ENCODE measurements at places on chromosomes 7 and 10.

- DNase-seq, result no peak
Measured at GRCh38 chr10:126997801-126998590, 92.8 kb downstream of the DOCK1 start.

- no peak for DNase-seq
Measured at GRCh38 chr7:55367283-55367840, 2.2 kb downstream of the LANCL2 start.

- no peak for DNase-seq
Measured at GRCh38 chr10:35456153-35456720, 119.9 kb downstream of the CCNY start.

DNA sequence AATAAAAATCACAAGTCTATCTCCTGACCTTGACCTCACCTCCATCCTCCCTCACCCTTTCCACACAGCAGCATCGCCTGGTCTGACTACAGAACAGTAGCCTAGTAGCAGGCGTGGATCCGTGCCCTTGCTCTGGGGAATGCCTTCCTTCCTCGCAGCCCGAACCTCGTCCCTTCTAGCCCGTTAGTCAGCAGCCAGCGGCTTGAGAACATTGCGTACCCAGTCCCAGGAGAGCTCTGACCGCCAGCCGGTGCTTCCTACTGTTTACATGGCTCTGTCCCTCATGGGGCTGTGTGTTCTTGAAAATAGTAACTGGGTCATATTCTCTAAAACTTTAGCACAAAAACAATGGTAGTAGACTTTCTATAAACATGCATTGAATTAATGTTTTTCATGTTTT is 682.7 kb upstream of the IGFBP3 start:
- no peak for DNase-seq

GRCh38 chr10:43181146-43181545 is 42.9 kb downstream of the CSGALNACT2 start:
- no peak for DNase-seq

GRCh38 chr10:79181227-79181626 is 112.5 kb downstream of the ZMIZ1 start:
- no peak for DNase-seq

- peak; percentile 16 for DNase-seq
Measured at GRCh38 chr7:118573085-118573484, 348.6 kb downstream of the ANKRD7 start.

DNA sequence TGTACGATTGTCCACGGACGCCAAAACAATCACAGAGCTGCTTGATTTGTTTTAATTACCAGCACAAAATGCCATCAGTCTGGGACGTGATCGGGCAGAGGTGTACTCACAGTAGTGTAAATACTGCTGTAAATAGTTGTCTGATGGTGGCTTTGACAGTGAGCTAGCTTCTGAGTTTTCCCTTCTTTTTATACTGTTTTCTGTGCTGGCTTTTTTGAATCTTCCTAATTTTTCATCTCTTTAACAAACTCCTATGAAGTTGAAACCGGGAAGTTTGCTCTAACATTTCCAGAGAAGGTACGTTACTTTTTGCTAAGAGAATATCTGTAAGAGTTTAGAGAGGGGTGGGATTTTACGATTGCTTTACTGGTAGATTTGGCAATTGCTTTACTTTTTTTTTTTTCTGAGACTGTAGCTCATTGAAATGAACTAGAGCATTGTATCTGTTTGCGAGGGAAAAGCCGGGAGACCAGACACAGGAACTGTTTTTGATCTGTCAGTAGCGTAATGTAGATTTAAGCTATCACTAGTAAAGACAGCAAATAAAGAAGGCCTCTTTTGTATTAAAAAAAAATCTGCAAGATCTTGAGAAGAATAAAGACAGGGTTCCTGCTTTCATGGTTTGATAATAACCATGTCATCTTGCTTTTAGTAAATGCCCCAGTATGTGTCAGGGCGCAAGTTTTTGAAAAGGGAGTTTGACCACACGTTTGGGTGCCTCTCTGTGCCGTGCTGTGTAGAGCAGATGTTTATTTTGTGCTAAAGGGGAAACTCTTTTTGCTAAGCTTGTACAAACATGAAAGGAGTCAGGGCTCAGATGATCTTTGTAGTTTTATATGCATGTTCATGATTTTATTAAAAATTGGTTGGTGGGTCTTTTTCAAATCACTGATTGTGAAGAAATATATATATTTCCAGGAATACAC is 712 bp downstream of the FOXP2 start:
- DNase-seq, result no peak

Measured in anterior cingulate cortex (tissue), 58 donors.